ENCODE measurements at places on chromosomes 2 and 18. TPM values are rescaled to one million over a fixed set of nuclear protein-coding genes. Genes with fewer than 3 reads are reported as not detected.

DNA sequence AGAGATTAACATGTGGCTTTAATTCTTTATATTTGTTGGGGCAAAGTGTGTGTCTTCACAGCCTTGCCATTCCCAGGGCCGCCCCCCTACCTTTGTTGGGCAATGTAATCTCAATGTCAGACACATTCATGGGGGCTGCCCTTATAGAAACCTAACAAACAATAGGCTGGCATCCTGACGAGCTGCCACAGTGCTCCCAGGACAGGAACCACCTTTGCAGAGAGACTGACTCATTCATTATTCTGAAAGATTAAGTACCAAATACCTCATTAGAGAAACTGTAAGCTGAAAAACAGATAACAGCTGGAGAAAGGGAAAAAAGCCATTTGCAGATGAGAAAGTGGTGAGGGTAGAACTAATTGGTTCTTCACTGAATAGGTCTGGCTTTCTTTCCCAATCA, 1587.5 kb upstream of the PIK3C3 start:
- no peaks in the 10 kb centered on the region for H3K4me1 ChIP-seq
- H3K4me3 ChIP-seq = no peak overlapping the region
- H3K27me3 ChIP-seq = no peaks in the 10 kb centered on the region
- no peak for DNase-seq

The MGAT5 gene
- polyA plus RNA-seq = 3.6 TPM

The FNDC4 gene
- 0.15 TPM for polyA plus RNA-seq

The GNAL gene
- polyA plus RNA-seq = 0.06 TPM

DNA sequence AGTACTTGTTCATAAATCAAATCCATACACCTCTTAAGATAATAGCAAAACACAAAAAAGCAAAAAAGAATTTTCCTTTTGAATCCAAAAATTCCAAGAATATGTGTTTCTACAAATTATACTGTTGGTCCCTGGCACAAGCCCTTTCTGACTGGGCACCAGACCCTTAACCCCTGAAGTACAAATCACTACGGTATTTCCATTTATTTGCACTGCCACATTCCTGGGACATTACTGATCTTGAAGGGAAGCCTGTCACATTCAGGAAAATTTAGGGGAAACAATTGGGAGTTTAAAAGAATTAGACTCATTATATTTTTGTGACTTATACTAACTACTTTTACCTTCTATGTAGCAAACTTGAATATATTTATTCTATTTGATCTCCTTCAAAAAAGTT, 98.8 kb downstream of the ZNF521 start:
- H3K27ac ChIP-seq = no peak overlapping the region
- peaks cover 7% of the 10 kb centered on the region for H3K4me1 ChIP-seq
- no peaks in the 10 kb centered on the region for H3K36me3 ChIP-seq
- DNase-seq = no peak
- peaks cover 2% of the 10 kb centered on the region for H3K27me3 ChIP-seq
- no peak overlapping the region for H3K4me3 ChIP-seq

The EMX1 gene
- polyA plus RNA-seq = not detected

- DNase-seq = peak; percentile 58
- peaks cover 16% of the 10 kb centered on the region for H3K36me3 ChIP-seq
- H3K4me3 ChIP-seq = no peak overlapping the region
Observed at GRCh38 chr2:20624156-20624883, 26.6 kb downstream of the HS1BP3 start.

- H3K4me3 ChIP-seq = no peak overlapping the region
- H3K27me3 ChIP-seq = no peaks in the 10 kb centered on the region
- H3K4me1 ChIP-seq = peaks cover 3% of the 10 kb centered on the region
- no peak overlapping the region for H3K27ac ChIP-seq
- H3K36me3 ChIP-seq = peaks cover 4% of the 10 kb centered on the region
- DNase-seq = no peak
Observed at GRCh38 chr2:110977403-110977802, 143.3 kb upstream of the BCL2L11 start.

DNA sequence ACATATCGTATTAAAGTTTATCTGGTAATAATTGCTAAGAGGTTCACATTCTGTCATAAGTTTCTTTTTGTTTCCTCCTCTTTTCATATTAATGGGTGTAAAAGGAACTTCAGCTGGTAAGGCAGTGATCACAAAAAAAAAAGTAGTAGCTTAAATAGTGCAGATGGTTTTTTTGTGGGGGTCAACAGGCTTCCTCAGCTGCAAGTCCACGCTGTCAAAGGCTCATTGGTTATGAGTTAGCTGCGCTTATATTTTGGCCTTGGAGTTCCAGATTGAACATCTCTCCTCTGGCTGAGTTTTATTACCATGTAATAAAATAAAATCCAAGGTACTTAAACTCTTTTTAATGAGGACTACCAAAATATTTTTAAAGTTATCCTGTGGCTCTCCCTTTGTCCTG, 277.0 kb upstream of the ZEB2 start:
- DNase-seq = no peak
- no peak overlapping the region for H3K27ac ChIP-seq

DNA sequence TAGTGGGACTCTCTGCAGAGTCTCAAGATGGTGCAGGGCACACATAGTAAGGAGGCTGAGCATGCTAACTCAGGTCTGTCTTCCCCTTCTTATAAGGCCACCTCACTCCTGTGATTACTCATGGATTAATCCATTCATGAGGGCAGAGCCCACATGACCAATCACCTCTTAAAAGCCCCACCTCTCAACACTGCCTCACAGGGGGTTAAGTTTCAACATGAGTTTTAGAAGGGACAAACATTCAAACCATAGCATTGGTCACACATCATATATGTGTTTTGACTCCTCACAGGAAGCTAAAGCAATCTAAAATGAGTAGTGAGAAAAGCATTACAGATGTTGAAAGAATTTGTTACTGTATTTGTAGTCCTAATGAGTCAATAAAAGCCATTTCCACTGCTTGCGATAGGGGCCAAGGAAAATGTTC, 57.5 kb downstream of the DTNA start:
- DNase-seq = no peak
- no peaks in the 10 kb centered on the region for H3K4me1 ChIP-seq
- no peak overlapping the region for H3K27ac ChIP-seq

The BOLL gene
- not detected for polyA plus RNA-seq

The MC2R gene
- polyA plus RNA-seq = not detected

The FHL2 gene
- 2.6 TPM for polyA plus RNA-seq

DNA sequence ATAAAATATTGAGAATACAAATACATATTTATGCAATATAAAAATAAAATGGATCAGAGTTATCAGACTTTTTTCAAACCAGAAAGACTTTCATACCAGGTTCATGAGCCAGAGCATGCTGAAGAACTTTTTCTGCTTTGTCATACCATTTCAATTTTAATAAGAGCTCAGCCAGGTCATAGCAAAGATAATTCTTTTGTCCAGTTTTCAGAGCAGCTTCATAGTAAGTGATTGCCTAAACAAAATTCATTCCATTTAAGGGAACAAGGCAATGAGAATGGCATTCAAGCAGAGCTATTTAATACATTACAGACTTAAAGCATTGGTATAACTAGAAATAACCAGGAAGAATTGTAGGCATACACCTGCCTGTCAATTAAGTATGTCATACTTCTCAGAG, 42.3 kb downstream of the TTC21B start:
- no peak overlapping the region for H3K4me3 ChIP-seq
- H3K4me1 ChIP-seq = no peaks in the 10 kb centered on the region
- no peaks in the 10 kb centered on the region for H3K27me3 ChIP-seq

- no peak overlapping the region for H3K27ac ChIP-seq
- H3K4me3 ChIP-seq = no peak overlapping the region
- H3K36me3 ChIP-seq = no peaks in the 10 kb centered on the region
Observed at GRCh38 chr2:221549143-221549542, 23.0 kb downstream of the EPHA4 start.

DNA sequence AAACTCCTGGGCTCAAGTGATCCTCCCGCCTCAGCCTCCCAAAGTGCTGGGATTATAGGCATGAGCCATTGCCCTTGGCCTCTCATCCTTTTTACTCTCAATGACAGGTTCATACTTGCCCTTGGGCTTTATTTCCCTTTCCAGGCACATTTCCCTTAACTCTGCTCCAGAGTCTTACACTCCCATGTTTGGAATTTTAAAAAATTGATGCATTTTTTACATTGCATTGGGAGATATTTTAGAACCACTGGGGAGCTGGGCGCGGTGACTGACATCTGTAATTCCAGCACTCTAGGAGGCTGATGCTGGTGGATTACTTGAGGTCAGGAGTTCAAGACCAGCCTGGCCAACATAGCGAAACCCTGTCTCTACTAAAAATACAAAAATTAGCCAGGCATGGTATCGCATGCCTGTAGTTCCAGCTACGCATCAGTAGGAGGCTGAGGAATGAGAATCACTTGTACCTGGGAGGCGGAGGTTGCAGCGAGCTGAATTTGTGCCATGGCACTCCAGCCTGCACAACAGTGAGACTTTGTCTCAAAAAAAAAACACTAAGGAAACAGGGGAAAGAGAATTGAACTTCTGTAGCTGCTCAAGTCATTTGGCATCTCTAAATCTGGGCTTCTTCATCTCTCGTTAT, 18.2 kb downstream of the TGIF1 start:
- H3K4me1 ChIP-seq = peaks cover 6% of the 10 kb centered on the region
- no peak overlapping the region for H3K4me3 ChIP-seq
- DNase-seq = no peak
- H3K27me3 ChIP-seq = no peaks in the 10 kb centered on the region

DNA sequence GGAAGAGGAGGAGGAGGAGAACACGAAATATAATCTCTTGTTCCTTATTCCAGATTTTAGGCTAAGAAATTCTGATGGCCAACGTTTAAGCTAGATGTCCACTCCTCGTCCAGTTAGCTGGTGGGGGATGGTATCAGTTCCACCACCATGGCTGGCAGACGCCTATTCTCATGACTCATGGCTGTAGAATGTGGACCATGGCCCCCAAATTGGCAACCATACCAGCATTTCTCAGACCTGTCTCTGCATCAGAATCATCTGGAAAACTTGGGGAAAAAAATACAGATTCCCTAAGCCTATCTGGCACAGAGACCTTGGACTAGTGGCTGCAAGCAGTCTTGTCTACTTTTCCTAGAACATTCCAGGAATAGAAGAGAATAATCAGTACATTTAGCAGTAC, 267.7 kb upstream of the SIX2 start:
- H3K27ac ChIP-seq = no peak overlapping the region
- H3K4me3 ChIP-seq = no peak overlapping the region
- H3K36me3 ChIP-seq = no peaks in the 10 kb centered on the region
- no peaks in the 10 kb centered on the region for H3K4me1 ChIP-seq
- DNase-seq = no peak
- H3K27me3 ChIP-seq = peaks cover 2% of the 10 kb centered on the region

DNA sequence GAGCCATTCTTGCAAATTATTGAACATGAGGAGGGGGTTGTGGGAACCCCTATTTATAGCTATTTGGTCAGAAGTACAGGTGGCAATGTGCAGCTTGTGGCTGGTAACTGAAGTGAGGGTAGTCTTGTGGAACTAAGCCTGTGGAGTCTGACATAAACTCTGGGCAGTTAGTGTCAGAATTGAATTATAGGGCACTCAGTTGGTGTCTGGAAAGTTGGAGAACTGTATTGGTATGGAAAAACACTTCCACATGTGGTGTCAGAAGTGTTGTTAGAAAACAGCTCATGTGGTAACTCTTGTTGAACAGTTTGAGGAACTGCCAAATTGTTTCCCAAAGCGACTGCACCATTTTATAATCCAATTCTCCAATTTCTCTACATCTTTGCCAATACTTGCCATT, 7.5 kb downstream of the RALBP1 start:
- H3K4me3 ChIP-seq = no peak overlapping the region
- DNase-seq = no peak
- no peak overlapping the region for H3K27ac ChIP-seq
- H3K27me3 ChIP-seq = no peaks in the 10 kb centered on the region

The ZFP36L2 gene
- polyA plus RNA-seq = 390 TPM

- no peak overlapping the region for H3K27ac ChIP-seq
- no peaks in the 10 kb centered on the region for H3K27me3 ChIP-seq
- DNase-seq = no peak
Observed at GRCh38 chr2:212147921-212148513, 390.6 kb downstream of the ERBB4 start.

- H3K36me3 ChIP-seq = no peaks in the 10 kb centered on the region
- H3K4me1 ChIP-seq = no peaks in the 10 kb centered on the region
- H3K4me3 ChIP-seq = no peak overlapping the region
Observed at GRCh38 chr2:149800624-149801542, 213.3 kb upstream of the MMADHC start.

GRCh38 chr2:111134055-111134454, 13.3 kb downstream of the BCL2L11 start:
- H3K4me1 ChIP-seq = peaks cover 40% of the 10 kb centered on the region
- no peak overlapping the region for H3K27ac ChIP-seq
- no peak for DNase-seq
- peaks cover 73% of the 10 kb centered on the region for H3K36me3 ChIP-seq
- no peaks in the 10 kb centered on the region for H3K27me3 ChIP-seq

DNA sequence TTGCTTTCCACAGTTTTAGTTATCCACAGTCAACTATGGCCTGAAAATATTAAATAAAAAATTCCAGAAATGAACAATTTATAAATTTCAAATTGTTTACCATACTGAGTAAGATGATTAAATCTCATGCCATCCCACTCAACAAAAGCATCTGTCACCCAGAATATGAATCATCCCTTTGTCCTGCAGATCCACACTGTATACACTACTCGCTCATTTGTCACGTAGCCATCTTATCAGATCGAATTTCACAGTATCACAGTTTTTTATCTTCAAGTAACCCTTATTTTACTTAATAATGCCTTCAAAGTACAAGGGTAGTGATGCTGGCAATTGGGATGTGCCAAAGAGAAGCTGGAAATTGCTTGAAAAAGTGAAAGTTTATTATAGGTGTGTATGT, 291.8 kb upstream of the LRATD1 start:
- H3K36me3 ChIP-seq = no peaks in the 10 kb centered on the region
- H3K27me3 ChIP-seq = no peaks in the 10 kb centered on the region
- DNase-seq = no peak
- no peak overlapping the region for H3K27ac ChIP-seq

The DYNAP gene
- not detected for polyA plus RNA-seq

DNA sequence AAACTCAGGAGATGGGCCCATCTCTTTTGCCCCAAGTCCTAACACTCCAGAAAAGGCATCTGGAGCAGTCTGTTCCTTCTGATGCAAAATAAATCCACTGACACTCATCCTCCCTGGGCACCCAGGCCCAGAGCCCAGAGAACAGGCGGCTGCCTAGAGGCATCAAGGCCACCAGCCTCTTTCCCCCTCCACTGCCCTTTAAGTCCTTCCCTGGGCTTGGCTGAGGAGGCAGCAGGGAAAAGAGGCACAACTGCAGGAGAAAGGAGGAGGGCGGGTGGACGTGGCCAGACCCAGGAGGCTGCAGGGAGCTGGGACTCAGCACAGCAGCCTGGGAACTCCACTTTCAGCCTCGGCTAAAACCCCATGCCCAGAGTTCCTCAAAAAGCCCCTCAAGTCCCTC, 99.7 kb upstream of the ID2 start:
- H3K36me3 ChIP-seq = no peaks in the 10 kb centered on the region
- peak overlapping the region; percentile 38 for H3K27ac ChIP-seq
- peaks cover 6% of the 10 kb centered on the region for H3K27me3 ChIP-seq
- DNase-seq = no peak
- H3K4me1 ChIP-seq = peaks cover 10% of the 10 kb centered on the region

GRCh38 chr2:74938264-74938663, 20.2 kb upstream of the POLE4 start:
- no peaks in the 10 kb centered on the region for H3K4me1 ChIP-seq
- no peak overlapping the region for H3K27ac ChIP-seq
- no peak for DNase-seq
- H3K36me3 ChIP-seq = no peaks in the 10 kb centered on the region

The PRKAG3 gene
- not detected for polyA plus RNA-seq
